M059J (cell line): ENCODE measurements at places on chromosomes 5 and 9. TPM values are rescaled to one million over a fixed set of nuclear protein-coding genes. Genes with fewer than 3 reads are reported as not detected.

MVB12B gene
- total RNA-seq = 1.5 and 3.2 TPM in 2 replicates

PCDHGA6 gene
- total RNA-seq = 0.07 and 1.1 TPM in 2 replicates

GRCh38 chr9:93096131-93096802 lies at the start of gene CARD19:
Gene CARD19 (plus strand): TSS chr9:93096217. CDS start chr9:93096346, 129 bp downstream.
- peak; percentile 51 for DNase-seq

- peak; percentile 42 for DNase-seq
Observed at GRCh38 chr9:89311346-89312221, 589 bp downstream of the CKS2 start.

DNA sequence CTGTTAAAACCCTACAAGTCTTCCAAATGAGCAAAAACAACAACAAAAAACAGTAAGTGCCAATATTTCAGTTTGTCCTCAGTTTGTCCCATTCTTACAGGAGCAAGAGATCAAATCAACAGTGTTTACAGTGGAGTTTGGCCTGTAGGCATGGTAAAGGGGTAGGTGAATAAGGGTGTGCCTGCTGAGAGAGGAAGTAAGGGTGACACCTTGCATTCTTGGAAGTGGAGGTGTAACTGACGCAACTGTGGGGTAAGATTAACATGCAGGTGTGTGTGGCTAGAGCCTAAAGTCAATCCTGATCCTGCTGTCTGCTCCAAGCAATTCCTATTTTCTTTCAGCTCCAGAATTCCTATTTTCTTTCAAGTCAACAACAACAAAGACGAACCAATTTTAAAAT lies 43.4 kb downstream of the PFDN1 start:
- DNase-seq = no peak

GRCh38 chr9:78896479-78896878 lies 599.6 kb downstream of the PSAT1 start:
- no peak for DNase-seq

- DNase-seq = no peak
Observed at GRCh38 chr9:86102626-86103025, 3.3 kb upstream of the GOLM1 start.
